Substantia nigra (tissue), 51 donors: ENCODE measurements at places on chromosomes 7 and 10.

DNA sequence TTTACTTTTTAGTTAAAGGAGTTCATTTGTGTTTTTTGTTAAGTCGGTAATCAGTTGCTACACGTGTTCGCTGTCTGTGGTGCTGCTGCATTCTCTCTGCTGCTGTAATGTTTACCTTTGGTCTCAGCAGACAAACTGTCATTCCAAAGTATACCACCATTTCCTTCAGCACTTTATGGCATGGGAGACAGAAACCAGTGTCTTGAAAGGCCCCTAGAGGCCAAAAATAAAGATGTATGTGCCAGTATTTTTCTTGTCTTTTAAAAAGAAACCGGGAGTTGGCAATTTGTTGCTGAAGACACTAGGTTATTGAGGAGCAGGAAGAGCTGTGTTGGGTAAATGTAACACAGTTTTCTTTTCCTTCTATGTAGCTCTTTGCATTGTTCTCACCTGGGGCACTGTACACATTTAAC lies 24.1 kb downstream of the ZNF92 start:
- no peak for DNase-seq

- no peak for DNase-seq
These were observed 12.2 kb downstream of the HNRNPA2B1 start for GRCh38 chr7:26188206-26188956.

DNA sequence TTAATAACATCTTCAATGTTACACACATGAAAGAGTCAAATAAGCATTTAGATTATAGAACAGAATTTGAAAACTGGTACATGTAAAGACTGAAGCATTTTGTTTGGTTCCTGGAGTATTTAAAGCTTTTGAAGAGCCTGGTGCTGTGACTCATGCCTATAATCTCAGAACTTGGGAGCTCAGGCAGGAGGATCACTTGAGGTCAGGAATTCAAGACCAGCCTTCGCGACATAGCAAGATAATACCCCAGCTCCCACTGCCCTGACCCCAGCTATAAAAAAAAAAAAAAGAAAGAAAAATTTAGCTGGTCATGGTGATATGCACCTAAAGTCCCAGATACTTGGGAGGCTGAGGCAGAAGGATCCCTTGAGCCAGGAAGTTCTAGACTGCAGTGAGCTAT lies 87.8 kb downstream of the HDAC9 start:
- no peak for DNase-seq

DNA sequence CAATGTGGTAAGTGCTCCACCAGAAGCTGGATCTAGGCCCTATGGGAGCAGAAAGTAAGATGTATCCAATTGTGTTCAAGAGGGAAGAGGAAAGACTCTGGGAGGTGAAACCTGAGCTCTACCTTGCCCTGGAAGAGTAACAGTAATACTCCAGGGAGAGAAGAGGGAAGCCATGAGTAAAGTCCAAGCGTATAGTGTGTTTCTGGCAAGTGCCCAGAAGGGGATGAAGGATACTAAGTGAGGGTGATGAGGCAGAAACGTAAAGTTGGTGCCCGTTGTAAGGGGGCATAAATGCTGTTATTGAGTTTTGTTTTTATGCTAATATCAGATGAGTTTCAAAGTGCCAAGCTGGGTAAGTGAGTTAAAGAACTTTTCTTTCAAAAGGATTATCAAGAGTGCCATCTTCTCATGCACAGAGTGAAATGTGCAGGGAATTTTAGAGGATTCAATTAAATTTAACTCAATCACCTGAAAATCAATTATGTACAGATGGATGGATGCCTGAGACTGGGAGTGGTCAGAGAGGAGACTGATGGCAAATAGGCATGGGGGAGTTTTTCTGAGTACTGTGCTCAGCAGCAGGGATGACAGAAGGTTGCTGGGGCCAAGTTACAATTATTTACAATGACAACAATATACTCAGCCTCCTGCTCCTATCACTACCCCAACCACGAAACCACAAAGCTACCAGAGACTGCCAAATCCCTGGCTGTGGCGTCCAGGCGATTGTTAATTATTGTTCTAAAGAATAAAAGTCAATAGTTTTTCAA lies 123.3 kb upstream of the LAMB4 start:
- no peak for DNase-seq

DNA sequence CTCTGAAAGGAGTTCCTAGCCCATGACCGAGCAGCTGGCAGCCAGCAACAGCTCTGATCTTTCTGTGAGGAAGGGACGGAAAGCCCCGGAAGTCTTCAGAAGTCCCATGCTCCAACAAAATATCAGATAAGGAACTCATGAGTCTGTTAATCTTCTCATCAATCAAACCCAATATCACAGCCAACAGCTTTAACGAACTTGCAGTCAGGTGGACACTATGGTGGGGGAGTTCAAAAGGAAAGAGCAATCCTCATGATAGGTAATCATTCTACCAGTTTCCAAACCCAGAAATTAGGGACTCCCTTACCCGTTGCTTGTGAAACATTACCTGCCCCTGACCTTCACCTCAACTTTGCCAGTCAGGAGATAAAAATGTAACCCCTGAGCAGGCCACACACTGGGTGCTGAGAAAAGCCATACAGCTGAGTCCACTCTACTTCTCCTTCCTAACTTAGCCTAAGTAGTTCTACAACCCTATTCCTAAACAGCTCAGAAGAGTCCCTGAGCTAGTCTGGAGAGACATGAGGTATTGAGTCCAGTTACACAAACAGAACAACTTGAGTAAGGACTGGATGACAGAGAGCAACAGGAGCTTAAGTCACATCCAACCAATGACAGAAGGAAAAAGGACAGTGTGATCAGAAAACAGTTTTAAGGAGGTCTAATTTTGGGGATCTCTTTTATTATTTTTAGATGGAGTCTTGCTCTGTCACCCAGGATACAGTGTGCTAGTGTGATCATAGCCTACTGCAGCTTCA lies 2.2 kb downstream of the NDST2 start:
- no peak for DNase-seq

DNA sequence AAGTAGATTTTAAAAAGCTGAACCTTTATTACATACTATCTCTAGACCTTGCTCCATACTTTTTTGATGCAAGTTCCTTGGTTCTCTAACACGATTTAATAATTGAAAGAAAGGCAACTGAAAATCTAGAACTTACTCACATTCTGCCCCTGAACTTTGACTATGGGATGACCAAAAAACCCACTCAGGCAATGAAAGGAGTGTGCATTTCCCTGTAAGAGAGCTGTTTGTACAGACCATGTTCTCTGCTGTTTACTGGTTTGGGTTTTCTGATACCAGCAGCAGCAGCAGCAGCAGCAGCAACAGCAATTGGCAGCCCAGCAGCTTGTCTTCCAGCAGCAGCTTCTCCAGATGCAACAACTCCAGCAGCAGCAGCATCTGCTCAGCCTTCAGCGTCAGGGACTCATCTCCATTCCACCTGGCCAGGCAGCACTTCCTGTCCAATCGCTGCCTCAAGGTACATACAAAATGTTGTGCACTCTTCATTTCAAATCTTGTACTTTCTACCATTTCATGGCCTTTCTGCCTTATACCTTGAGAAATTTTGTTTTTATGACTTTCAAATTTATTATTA lies 216.7 kb downstream of the FOXP2 start:
- DNase-seq = no peak

DNA sequence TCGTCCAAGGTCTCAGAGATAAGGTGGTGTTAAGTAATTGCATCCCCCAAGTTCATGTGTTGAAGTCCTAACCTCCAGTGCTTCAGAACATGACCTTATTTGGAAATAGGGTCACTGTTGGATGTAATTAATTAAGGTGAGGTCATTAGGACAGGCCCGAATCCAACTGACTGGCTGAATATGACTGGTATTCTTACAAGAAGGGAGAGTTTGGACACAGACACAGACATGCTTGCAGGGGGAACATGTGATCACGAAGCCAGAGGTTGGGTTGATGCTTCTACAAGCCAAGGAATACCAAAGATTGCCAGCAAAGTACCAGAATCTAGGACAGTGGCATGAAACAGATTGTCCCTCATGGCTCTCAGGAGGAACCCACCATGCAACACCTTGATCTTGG lies 173.5 kb upstream of the LYZL2 start:
- no peak for DNase-seq

- DNase-seq = no peak
These were observed 340.1 kb upstream of the MGMT start for GRCh38 chr10:129126982-129127381.

- DNase-seq = no peak
These were observed 3.4 kb downstream of the LRRC27 start for GRCh38 chr10:132335189-132336063.

DNA sequence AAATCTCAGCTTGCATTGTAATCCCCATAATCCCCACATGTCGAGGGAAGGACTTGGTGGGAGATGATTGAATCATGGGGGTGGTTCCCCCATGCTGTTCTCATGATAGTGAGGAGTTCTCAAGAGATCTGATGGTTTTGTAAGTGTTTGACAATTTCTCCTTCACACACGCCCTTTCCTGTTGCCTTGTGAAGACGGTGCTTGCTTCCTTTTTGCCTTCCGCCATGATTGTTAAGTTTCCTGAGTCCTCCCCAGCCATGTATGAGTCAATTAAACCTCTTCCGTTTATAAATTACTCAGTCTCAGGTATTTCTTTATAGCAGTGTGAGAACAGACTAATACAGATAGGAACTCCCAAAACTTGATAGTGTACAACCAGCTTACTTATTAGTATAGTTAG lies 98.6 kb downstream of the CREM start:
- DNase-seq = no peak

DNA sequence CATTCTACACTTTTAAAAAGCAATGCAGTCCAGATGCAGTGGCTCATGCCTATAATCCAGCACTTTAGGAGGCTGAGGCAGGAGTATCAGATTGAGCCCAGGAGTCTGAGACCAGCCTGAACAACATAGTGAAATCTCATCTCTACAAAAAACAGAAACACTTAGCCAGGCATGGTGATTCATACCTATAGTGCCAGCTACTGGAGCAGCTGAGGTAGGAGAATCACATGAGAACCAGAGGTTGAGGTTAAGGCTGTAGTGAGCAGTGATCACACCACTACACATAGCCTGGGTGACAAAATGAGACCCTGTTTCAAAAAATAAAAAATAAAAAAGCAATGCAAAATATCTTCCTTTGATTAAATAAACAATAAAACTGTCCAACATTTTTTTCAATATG lies 205.2 kb downstream of the GRM8 start:
- no peak for DNase-seq

GRCh38 chr7:94160719-94161435 lies 156.7 kb upstream of the BET1 start:
- DNase-seq = no peak

DNA sequence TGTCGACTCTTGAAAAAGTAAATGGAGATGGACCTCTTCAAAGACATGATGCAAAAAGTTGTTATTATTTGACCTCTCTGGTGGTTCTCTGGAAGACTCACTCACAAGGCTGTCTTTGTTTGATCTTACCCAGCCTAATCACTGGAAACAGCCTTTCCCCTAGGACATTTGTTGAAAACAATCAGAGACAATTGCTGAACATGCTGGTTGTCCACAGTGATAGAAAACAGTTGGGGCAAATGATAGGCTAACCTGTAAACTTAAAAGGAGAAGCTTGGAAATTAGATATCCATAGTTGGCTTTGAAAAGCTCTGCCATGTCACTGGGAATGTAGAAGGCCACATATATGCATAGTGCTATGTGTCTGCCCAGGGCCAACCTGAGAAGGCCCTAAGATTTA lies 22.9 kb upstream of the TES start:
- DNase-seq = no peak
